Activated effector memory CD4-positive, alpha-beta T cell treated with Interleukin-2 at 50 U/mL for 16 hours (primary cell): ENCODE measurements at places on chromosomes 5 and 9.

GRCh38 chr5:17343675-17344074 lies 126.2 kb downstream of the BASP1 start:
- no peak for DNase-seq

- DNase-seq = no peak
Observed at GRCh38 chr5:177447611-177448243, 1.1 kb downstream of the PRR7 start.

DNA sequence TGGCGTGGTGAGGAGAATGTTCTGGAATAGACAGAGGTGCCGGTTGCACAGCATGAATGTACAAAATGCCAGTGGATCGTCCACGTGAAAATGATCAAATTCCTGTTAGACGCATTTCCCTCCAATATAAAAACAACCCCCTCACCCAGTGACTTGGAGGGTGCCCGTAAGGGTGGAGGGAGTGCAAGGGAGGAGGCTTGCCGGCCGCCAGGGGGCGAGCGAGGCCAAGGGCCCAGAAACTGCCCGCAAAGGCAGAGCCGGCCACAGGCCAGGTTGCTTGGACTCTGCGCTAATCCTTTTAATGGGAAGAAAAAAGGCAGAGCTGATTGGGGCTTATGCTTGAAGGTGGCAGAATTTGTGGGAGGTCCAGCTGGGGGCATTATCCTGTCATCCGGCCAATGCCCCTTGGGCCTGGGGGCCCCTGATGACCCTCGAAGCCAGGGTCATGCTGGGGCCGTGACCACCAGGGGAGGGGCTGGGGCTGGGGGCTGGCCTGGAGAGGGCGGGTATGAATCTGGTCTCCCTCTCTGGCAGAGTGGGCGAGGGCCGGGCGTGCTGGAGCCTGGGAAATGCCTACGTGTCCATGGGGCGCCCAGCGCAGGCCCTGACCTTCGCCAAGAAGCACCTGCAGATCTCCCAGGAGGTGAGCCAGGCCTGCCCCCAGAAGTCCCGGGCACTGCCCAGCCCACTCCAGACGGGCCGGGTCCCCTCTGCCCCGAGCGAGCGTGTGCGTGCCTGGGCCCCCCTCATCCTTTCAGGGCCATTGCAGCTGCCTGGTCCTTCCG lies 12.0 kb downstream of the GPSM1 start:
- DNase-seq = no peak

- no peak for DNase-seq
Observed at GRCh38 chr5:78675956-78676730, 27.6 kb upstream of the LHFPL2 start.

GRCh38 chr5:148146487-148146886 lies 21.9 kb upstream of the SPINK14 start:
- no peak for DNase-seq

GRCh38 chr5:102249381-102249780 lies 46.7 kb downstream of the SLCO4C1 start:
- DNase-seq = no peak

DNA sequence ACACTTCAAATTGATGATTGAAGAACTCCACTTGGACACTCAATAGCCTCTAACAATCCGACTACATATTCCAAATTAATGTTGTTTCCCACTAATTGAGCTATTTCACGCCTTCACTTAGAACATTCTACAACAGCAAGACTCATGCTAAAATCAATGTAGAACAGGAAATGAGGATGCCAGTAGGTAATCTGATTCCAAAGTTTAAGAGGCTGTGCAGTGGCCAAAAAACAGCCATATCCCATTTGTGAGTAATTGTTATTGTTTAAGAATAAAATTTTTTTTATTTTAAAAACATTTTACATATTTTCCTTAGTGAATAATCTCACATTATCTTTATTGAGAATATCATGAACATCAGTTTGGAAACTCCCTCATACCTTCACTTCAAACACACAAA lies 35.7 kb upstream of the GHR start:
- DNase-seq = no peak

DNA sequence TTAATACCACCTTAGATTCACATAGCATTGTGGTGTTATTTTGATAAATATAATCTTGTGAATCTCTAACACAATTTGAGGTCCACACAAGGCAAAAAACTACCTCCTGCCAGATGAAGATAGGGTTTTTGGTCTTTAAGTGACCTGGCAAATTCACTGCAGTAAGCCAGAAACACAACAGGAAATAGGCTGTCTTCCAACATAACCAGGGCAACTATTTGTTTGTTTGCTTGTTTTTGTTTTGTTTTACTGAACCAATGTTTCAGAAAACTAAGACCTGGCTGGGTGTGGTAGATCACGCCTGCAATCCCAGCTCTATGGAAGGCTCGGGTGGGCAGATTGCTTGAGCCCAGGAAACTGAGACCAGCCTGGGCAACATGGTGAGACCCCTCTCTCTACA lies 95.5 kb downstream of the USP20 start:
- no peak for DNase-seq

DNA sequence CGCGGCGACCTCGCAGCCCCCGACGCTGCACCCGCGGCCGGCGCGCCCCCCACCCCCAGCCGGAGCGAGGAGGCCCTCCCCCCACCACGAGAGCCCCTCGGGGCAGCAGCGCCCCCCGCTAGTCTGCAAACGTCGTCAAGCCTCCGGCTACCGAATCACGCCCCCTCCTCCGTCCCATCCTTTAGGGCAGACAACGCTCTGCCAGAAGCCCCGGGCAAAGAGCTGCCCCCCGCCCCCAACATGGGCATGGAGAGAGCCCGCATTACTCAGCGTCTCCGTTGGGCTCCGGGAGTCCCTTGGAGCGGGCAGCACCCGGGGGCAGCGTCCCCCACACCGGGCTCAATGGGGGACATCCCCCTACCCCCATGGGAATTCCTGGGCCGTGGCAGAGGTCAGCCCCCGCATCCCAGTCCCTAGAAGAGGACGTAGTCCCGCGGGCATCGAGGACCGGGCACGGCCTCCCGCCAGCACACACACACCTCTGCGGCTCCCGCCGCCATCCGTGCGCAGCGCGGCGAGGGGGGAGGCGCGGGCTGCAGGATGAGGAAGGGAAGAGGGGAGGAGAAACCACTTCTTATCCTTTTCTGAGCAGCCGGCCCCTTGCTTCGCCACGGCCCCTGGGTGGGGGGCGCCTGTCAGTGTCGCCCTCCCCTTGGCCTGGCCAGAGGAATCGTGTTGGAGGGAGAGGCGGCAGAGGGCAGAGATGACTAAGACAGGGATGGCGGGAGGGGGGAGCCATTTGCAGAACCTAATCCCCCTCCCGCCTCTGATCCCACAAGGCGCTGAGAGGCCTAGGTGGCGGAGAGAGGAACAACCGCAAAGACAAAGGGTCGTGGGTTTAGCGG lies 750 bp downstream of the DNM1 start:
- no peak for DNase-seq

GRCh38 chr9:110124439-110124838 lies 83.5 kb downstream of the C9orf152 start:
- no peak for DNase-seq

GRCh38 chr9:104923289-104923688 lies 4.7 kb downstream of the ABCA1 start:
- DNase-seq = no peak
